Activated CD8-positive, alpha-beta memory T cell treated with anti-CD3 and anti-CD28 coated beads, Interleukin-2, amount 10 ng/mL, durations not matched to agents 7 days and 5 days (primary cell): ENCODE measurements at places on chromosomes 1 and 21. TPM values are rescaled to one million over a fixed set of nuclear protein-coding genes. Genes with fewer than 3 reads are reported as not detected.

GRCh38 chr1:31387612-31388011, 14.7 kb upstream of the FABP3 start:
- no peak for DNase-seq

DNA sequence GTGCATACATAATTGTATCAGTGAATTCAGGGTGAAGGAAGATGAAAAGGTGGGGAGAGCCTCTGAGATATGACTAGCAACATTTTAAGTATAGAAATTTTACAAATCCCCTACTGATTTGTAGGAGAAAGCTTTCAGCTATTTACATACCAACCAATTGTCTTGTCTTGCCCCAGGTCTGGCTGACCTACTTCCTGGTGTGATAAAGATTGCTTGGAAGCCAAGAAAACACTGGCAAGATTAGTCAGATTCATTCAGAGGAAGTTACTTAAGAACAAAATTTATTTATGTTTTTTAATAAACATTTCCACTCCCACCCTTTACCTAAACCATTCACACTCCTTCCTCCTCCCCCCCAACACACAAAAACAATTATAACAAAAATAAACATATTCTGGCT, 17.5 kb downstream of the PTGS2 start:
- DNase-seq, result no peak

GRCh38 chr21:43644609-43645008, 14.7 kb downstream of the HSF2BP start:
- no peak for DNase-seq

DNA sequence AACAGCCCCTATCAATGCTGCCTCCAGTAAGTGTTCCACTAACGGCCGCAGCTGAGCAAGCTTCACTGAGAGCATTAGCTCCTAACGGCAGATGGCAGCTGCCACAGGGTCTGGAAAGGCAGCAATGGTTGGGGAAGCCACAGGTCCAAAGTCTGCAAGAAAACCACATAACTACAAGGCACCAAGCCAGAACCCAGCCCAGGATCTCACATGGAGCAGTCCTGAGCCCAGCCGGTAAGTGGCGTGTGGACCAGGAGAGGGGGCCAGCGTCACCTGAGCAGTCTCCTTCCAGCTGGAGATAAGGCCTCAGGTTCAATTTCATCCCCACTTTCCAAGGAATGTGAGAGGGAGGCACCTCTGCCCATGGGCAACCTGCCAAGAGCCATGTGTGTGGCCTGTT, 13.2 kb downstream of the SYT2 start:
- DNase-seq, result no peak

GRCh38 chr1:159916242-159917051, 8.9 kb downstream of the TAGLN2 start:
- DNase-seq, result no peak

- DNase-seq, result no peak
Observed at GRCh38 chr21:14602382-14602958, 56.4 kb upstream of the SAMSN1 start.

DNA sequence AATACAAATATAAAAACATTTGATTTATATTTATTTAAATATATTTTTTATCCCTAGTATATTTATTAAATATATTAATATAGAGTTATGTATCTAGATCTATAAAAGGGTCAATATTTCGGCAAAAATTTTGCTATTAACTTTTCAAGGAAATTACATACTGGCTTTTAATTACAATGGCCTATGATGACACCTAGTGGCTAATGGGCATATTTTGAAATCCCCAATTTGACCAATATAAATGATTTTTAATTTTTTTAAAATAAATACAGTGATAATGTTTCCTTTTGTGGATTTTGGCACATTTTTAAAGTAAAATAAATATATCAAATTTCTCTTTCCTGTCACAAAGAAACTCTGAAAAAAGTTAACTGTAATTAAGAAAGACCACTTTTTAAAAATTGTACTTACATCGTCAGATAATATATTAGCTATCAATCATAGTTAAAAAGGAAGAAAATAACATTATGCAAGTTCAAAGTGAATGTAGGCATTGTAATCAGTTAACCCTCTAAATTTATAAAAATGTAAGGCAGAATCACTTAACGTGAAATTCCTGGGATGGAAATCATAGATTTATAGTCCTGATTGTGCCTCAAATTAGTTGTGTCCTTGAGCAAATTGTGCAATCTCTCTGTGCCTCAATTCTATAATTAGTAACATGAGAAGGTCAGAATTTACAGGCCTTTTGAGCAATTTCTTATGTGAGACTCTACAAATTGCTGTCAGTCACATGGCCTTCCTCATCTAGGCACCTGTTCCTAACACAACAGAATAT, 25.6 kb upstream of the RGS13 start:
- no peak for DNase-seq

- no peak for DNase-seq
Observed at GRCh38 chr1:15618077-15618654, 908 bp downstream of the DDI2 start.

GRCh38 chr21:45152265-45152746, 77.9 kb downstream of the ADARB1 start:
- peak; percentile 92 for DNase-seq

GRCh38 chr1:180953291-180954004, 40.8 kb downstream of the KIAA1614 start:
- DNase-seq, result no peak

DNA sequence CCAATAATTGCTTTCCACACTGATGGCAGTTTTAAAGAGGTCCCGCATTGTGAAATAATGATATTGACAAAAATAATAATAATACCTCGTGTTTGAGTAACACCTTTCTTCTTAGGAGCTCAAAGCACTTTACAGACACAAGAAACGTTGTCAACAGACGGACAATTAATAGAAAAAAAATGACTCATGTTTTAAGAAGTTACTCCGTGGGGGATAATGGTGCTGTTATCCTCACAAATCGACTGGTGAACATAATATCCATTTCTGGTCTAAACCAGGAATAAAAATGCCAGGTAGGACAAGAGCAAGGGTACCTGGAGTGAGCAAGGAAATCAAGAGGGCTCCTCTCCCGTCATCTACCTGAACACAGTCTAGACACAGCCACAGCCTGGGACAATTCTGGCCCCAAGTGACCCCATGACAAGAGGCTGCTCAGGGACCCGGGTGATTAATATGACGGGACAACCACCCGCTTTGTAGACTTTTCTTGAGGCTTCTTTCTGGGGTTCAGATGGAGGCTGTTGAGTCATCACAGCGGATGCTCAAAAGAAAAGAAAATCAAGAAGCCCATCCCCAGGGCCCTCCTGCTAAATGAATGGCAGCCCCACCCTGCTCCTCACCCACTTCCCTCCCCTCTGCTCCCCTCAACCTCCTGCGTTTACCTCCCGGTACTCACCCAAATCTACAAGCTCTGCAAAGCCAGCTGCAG, 146.2 kb upstream of the IRF2BP2 start:
- peak; percentile 46 for DNase-seq

DNA sequence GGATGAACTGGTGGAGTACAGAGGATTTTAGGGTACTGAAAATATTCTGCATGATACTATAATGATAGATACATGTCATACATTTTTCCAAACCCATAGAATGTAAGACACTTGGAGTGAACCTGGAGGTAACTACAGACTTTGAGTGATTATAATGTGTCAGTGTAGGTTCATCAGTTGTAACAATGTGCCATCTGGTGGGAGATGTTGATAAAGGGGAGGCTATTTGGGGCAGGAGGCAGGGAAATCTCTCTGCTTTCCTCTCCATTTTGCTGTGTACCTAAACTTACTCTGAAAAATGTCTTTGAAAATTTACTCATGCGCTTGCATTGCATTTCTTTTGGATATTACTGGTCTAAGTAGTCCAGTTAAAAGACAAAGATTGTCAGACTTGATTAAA, 35.2 kb downstream of the PTBP2 start:
- no peak for DNase-seq

DNA sequence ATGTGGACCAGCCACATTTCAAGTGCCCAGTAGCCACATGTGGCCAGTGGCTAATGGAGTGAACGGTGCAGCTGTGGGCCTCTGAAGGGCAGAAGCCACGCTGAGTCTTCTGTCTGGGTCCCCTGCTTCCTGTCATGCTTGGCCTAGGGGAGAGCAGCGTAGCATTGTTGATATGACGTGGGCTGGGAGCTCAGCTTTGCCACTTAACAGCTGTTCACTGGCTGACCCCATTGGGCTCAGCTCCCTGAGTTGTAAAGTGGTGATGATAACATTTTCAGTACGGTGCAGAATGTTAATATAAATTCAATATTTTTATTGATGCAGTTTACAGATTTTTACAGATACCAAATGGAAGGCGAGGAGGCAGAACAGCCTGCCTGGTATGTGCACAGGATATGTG, 4.5 kb downstream of the PODN start:
- no peak for DNase-seq

- DNase-seq, result no peak
Observed at GRCh38 chr1:199010933-199011332, 372.1 kb downstream of the PTPRC start.

DNA sequence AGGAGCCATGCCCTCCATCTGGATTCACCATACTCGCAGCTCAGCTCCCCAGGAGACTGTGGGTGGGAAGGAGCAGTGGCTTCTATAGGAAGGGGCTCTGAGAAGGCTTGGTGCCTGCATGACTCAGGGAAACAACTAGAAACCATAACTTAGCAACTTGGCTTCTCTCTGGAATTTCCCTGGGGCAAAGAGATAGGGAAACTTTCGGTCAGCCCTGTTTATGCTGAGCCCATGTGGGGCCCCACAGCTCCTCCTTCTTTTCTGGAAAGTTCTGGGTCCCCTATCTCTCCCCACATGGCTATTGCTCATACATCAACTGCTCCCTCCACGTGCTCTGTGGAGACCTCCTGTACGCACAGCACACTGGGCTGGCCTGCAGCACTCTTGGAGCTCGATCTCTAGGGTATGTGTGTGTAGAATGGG, 39.3 kb downstream of the PLEKHA6 start:
- no peak for DNase-seq

DNA sequence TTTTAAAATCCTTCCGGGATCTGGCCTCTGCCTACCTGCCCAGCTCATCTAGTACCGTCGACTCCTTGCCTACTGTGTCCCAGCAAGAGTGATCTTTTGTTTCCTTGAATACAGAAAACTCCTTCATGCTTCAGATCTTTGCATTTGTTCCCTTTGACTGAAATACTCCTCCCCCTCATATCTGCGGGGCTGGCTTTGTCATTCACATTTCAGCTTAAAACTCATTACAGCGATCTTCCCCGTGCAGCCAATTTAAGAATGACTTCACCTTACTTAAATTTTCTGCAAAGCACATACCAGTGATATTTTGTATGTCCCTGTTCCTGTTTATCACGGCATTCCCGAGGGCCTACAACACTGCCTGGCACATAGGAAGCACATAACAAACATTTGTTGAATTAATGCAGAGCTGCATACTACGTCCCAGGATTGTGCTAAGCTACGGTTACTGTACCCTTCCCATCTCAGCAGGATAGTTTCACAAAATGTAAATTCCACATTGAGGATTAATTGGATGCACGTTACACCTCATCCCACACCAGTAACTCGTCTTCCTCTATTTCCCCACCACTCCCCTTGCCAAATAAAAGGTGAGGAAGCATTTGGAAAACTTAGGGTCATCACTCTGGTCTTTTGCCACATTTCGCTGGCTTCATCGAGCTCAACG, 837 bp upstream of the DESI2 start:
- DNase-seq, result no peak

- DNase-seq, result no peak
Observed at GRCh38 chr1:37176269-37176668, 142.0 kb upstream of the GRIK3 start.

DNA sequence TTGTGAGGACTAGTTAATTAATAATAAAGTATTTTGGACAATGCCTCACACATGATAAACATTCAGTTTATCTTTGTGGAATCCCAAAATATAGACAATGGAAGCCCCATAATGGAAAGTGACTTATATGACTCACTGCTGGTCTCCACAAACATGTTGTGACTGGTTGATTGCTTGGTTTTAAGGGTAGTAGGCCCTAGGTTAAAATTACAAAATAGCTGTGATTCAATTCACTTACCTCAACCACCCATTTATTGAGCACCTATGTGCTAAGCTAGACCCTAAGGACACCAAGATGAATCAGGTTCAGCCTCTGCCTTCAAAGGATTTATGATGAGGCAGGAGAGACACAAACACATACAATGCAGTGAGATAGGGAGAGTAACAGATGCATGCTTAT, 42.4 kb downstream of the KANK4 start:
- DNase-seq, result no peak

GRCh38 chr21:44780767-44781459, 20.7 kb downstream of the UBE2G2 start:
- DNase-seq, result no peak

DNA sequence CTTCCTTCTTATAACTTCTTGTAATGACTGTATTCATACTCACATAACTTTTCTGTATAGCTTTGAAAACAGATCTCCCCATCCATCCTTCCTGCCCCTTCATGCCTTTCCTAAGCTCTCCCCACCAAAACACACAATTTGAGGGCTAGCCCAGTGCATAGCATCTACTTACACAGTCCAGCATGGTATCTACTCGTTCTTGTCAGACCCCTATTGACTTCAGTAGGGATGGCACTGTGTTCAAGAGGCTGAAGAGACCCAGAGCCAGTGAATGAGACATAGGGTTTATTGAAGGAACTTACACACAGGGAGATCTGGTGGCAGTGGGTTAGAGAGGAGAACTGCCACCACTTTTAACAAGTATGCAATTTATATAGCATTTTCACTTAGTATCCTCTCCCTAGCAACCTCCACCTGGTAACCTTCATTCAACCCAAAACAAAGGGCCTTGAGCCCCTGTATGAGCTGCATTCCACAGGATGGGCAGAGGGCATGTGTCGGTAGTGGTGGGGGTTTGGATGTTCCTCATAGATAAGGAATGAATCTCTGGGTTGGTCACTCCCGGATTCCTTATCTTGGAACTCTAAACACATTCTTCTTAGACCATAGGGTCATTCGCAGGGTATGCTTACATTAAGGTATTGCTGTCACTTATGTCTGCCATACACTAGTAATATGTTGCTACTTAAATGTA, 64.9 kb upstream of the GNG12 start:
- no peak for DNase-seq

DNA sequence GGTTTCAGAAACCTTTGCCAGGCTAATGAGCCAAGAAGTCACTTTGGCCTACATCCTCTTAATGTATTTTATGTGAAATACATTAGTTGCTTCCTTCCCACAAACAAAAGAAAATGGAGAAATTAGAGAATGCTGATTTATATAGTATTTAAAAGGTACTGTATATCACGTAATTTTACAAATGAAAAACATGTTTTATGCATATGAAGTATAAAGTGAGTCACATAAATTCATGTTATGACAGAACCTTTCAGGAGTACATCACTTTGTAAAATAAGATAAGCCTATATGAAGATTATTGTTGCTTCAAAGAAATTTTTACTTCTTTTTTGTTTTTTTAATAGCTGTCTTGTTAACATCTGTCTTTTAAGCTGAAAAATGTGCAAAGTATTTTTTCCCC, 4.6 kb downstream of the DR1 start:
- no peak for DNase-seq

The MYBPH gene
- total RNA-seq, result not detected

The PDE4B gene
- 71.2 TPM for total RNA-seq

The KLF17 gene
- not detected for total RNA-seq

The BSND gene
- 0.12 TPM for total RNA-seq

The TARS2 gene
- total RNA-seq, result 51.8 TPM

The NR1I3 gene
- not detected for total RNA-seq

The ZNF683 gene
- 26.3 TPM for total RNA-seq

The CYP4Z1 gene
- not detected for total RNA-seq

The ARF1 gene
- 313 TPM for total RNA-seq

The GJC2 gene
- total RNA-seq, result 1.1 TPM

The LRRC71 gene
- not detected for total RNA-seq

The TRIM58 gene
- not detected for total RNA-seq

The ATP1A2 gene
- not detected for total RNA-seq
